ENCODE measurements at places on chromosomes 4 and X. TPM values are rescaled to one million over a fixed set of nuclear protein-coding genes. Genes with fewer than 3 reads are reported as not detected.

Gene MAGEB10
- total RNA-seq = not detected

Gene ACSL1
- 13.5 TPM for total RNA-seq

Gene SPANXN3
- total RNA-seq = not detected

Gene SYN1
- 0.33 TPM for total RNA-seq

Gene MAGEC2
- total RNA-seq = not detected

Data from A549 treated with CpdA at 1 μM for 4 hours (cell line).